ENCODE measurements at places on chromosomes 12 and 14. TPM values are rescaled to one million over a fixed set of nuclear protein-coding genes. Genes with fewer than 3 reads are reported as not detected.

The DYNLL1 gene
- total RNA-seq, result 625 TPM

The IPO4 gene
- 80.5 TPM for total RNA-seq

The CLEC4C gene
- not detected for total RNA-seq

The RAD52 gene
- total RNA-seq, result 9.3 TPM

Data from A549 treated with AZD2906 at 1 μM for 4 hours (cell line).